ENCODE measurements at places on chromosomes 3 and 15.

GRCh38 chr3:39262846-39263245, 17.0 kb downstream of the CX3CR1 start:
- peaks cover 48% of the 10 kb centered on the region for H3K36me3 ChIP-seq
- peaks cover 5% of the 10 kb centered on the region for H3K27me3 ChIP-seq
- DNase-seq, result peak; percentile 53
- peak overlapping the region; percentile 63 for H3K4me3 ChIP-seq
- peaks cover 95% of the 10 kb centered on the region for H3K4me1 ChIP-seq

GRCh38 chr15:59453474-59454215, 15.7 kb downstream of the FAM81A start:
- H3K27me3 ChIP-seq, result no peaks in the 10 kb centered on the region

DNA sequence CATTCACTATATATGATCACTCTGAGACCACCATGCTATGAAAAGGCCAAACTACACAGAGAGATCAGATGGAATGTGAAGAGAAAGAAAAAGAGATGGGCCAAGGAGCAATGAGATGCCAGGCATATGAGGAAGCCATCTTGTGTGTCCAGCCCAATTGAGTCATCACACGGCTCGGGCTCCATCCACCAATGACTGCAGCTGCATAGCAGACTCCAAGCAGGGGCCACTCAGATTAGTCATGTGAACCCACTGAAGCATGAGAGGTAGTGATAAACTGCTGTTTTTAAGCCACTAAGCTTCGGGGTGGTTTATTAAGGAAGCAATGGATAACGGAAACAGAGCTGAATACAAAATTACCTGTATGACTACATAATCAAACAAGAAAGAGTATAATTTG, 185.9 kb downstream of the SUCLG2 start:
- peaks cover 15% of the 10 kb centered on the region for H3K36me3 ChIP-seq
- no peak overlapping the region for H3K4me3 ChIP-seq
- DNase-seq, result no peak
- H3K4me1 ChIP-seq, result peaks cover 2% of the 10 kb centered on the region

DNA sequence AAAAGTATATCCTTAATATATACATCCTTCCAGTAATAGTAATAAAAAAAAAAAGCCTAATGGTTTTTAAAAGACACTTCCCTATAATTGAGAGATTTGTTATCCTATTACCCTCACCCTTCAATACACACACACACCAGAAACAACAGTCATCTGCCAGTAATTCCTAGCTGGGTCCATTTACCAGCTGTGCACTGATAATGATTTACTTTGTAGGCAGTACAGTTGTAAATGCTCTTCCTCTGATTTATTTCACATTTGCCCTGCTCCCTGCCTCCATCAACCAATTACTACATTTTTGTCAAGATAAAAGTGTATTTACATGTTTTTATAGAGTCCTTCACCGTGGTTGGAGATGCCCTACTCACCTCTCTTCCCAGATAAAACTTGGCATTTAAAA, 12.4 kb downstream of the TPM1 start:
- H3K4me3 ChIP-seq, result no peak overlapping the region
- no peak for DNase-seq
- peak overlapping the region; percentile 36 for H3K27ac ChIP-seq
- H3K4me1 ChIP-seq, result peaks cover 19% of the 10 kb centered on the region

DNA sequence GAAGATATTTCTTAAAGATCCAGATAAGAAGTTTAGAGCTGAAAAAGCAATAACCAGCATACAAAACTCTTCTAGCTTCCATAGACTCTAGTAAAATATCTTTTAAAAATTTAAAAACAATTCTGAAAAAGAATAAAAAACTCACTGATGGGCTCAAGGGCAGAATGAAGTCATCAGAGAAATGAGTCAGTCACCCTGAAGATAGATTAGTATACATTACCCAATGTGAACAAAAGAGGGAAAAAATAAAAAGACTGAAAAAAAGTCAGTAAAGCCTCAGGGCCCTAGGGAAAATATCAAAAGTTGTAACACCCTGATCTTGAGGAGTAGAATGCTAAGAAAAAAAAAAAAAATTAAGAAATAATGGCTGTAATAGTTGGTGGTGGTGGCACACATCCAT, 11.4 kb downstream of the DET1 start:
- no peaks in the 10 kb centered on the region for H3K27me3 ChIP-seq
- no peak for DNase-seq
- peaks cover 31% of the 10 kb centered on the region for H3K36me3 ChIP-seq
- no peak overlapping the region for H3K4me3 ChIP-seq
- H3K4me1 ChIP-seq, result no peaks in the 10 kb centered on the region

- peaks cover 7% of the 10 kb centered on the region for H3K4me1 ChIP-seq
- no peak for DNase-seq
- H3K27ac ChIP-seq, result no peak overlapping the region
- H3K27me3 ChIP-seq, result no peaks in the 10 kb centered on the region
- no peak overlapping the region for H3K4me3 ChIP-seq
Measured at GRCh38 chr3:123090728-123091531, 24.1 kb downstream of the PDIA5 start.

DNA sequence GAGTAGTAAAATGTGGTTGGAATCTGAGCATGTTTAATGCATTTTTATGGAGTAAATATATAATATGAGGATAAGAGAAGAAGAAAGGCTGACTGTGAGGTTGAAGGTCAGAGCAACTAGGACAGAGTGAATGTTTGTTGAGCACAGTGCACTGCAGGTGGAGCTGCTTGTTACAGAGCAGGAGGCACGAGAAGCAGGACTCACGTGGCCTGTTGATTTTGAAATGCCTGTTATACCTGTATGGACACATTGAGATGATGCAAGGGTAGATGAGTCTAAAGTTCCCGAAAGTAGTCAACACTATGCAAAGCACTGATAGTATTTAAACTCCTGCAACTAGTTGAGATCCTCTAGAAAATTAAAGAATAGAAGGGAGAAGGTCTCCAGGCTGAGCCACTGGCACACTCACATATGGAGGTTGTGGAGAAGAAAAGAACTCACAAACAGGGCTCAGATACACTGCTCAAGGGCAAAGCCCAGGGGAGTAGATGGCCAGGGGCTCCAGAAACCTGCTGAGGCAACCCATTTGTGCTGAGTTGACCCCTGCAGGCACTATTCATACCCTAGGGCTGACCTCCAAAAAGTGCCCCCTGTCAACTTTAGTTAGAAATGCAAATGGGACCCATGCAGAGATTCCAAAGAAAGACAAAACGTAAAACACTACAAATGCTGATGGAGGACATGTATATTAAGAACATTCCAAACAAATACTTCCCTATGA, 541.5 kb downstream of the GABRG3 start:
- H3K4me1 ChIP-seq, result no peaks in the 10 kb centered on the region
- no peak overlapping the region for H3K4me3 ChIP-seq
- no peaks in the 10 kb centered on the region for H3K27me3 ChIP-seq
- no peak for DNase-seq

DNA sequence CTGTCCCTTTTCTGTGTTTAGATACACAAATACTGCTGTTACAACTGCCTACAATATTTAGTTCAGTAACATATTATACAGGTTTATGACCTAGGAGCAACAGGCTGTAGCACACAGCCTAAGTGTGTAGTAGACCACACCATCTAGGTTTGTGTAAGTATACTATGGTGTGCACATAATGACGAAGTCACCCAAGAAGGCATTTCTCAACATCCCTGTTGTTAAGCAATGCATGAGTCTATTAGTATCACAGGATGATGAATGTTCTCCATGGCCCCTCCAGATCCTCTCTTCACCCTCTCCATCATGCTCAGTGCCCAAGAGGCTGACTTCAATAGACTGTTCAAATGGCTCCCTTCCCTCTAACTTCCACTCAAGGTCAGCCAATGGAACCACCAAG, 14.6 kb upstream of the SEC62 start:
- no peaks in the 10 kb centered on the region for H3K36me3 ChIP-seq
- H3K27me3 ChIP-seq, result peaks cover 6% of the 10 kb centered on the region
- no peak overlapping the region for H3K27ac ChIP-seq
- no peaks in the 10 kb centered on the region for H3K4me1 ChIP-seq
- no peak for DNase-seq

GRCh38 chr3:64696896-64697295, 9.1 kb upstream of the ADAMTS9 start:
- no peaks in the 10 kb centered on the region for H3K4me1 ChIP-seq
- DNase-seq, result no peak
- no peaks in the 10 kb centered on the region for H3K36me3 ChIP-seq
- H3K4me3 ChIP-seq, result no peak overlapping the region
- H3K27ac ChIP-seq, result no peak overlapping the region

DNA sequence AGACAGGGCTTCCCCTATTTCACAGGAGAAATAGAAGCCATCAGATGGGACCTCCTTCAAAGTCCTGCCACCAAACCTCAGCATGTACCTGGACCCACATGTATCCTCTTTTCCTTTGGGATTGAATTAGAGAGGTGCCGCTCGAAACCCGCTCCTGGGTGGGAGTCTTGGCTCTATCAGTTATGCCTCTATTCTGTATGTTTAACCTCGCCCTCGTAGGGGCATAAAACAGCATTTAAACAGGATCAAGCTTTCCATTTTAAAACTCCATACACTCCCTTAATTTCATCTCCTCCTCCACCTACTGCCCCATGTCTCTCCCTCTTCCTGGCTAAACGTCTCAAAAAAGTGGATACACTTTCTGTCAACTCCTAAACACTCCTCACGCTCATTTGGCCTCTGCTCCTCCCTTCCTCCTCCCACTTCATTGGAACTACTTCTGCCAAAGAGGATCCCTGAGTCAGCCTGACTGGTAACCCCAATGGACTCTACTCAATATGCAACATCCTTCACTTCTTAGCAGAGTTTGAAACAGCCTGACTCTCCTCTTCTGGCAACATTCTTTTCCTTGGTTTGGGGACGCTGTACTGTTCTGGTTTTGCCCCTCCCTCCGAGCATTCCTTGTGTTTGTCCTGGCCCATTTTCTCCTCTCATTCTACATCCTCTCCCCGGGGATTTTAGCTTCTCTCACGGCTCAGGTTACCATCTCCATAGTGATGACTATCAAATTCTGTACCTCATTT, 23.0 kb upstream of the MUC20 start:
- H3K27me3 ChIP-seq, result no peaks in the 10 kb centered on the region
- no peak for DNase-seq
- H3K36me3 ChIP-seq, result peaks cover 16% of the 10 kb centered on the region
- no peak overlapping the region for H3K4me3 ChIP-seq
- H3K4me1 ChIP-seq, result no peaks in the 10 kb centered on the region

- no peak overlapping the region for H3K4me3 ChIP-seq
- no peaks in the 10 kb centered on the region for H3K27me3 ChIP-seq
- no peak overlapping the region for H3K27ac ChIP-seq
- no peak for DNase-seq
- no peaks in the 10 kb centered on the region for H3K36me3 ChIP-seq
Measured at GRCh38 chr3:116367761-116368395, 77.4 kb downstream of the LSAMP start.

- peaks cover 2% of the 10 kb centered on the region for H3K27me3 ChIP-seq
- DNase-seq, result no peak
- peaks cover 4% of the 10 kb centered on the region for H3K36me3 ChIP-seq
- H3K4me3 ChIP-seq, result no peak overlapping the region
Measured at GRCh38 chr3:31004025-31004678, 109.7 kb upstream of the GADL1 start.

- DNase-seq, result no peak
- no peak overlapping the region for H3K4me3 ChIP-seq
- no peak overlapping the region for H3K27ac ChIP-seq
- no peaks in the 10 kb centered on the region for H3K36me3 ChIP-seq
- no peaks in the 10 kb centered on the region for H3K27me3 ChIP-seq
- H3K4me1 ChIP-seq, result no peaks in the 10 kb centered on the region
Measured at GRCh38 chr3:7194071-7194835, 333.3 kb downstream of the GRM7 start.

All from immature natural killer cell (primary cell).